ENCODE measurements at places on chromosomes 16 and 17.

DNA sequence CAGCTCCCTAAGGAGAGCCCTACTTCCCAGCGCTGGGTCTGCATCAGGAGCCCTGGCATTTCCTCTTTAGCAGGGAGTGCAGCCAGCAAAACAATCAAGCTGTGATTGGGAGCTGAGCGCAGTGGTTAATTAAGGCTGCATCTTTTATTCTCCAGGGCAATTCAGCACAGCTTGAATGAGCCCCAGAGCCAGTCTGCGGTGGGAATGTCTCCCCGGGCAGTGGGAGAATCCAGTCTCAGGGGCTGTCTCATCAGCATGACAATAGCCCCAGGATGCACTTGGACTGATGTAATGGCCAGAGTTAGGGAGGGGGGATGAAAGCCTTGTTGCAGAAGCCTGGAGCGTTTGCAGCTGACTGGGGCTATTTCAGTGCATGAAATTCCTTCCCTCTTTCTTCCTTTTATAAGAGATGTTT is 292.6 kb upstream of the SOX9 start:
- no peaks in the 10 kb centered on the region for H3K4me1 ChIP-seq
- no peak for DNase-seq
- no peaks in the 10 kb centered on the region for H3K27me3 ChIP-seq
- H3K27ac ChIP-seq = no peak overlapping the region
- no peaks in the 10 kb centered on the region for H3K36me3 ChIP-seq

DNA sequence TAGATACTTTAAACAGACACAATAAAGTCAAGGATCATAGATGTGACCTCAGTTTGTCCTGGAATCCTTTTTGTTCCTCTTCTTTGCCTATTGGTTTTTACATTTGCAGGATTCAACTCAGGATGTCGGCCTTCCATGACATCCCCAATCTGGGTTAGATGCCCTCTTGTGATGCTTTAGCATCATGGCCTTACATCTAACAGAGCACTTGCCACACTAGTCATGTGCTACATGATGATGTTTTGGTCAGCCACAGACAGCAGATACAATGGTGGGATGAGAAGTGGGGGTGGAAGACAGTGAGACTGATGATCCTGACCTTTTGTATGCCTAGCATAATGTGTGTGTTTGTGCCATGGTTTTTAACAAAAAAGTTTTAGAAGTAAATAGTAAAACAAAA is 1.8 kb upstream of the SYNRG start:
- H3K36me3 ChIP-seq = peaks cover 24% of the 10 kb centered on the region
- no peak overlapping the region for H3K27ac ChIP-seq
- H3K4me3 ChIP-seq = no peak overlapping the region
- H3K27me3 ChIP-seq = no peaks in the 10 kb centered on the region
- DNase-seq = no peak

- no peak for DNase-seq
- H3K4me1 ChIP-seq = no peaks in the 10 kb centered on the region
- no peaks in the 10 kb centered on the region for H3K36me3 ChIP-seq
- no peak overlapping the region for H3K27ac ChIP-seq
- no peak overlapping the region for H3K4me3 ChIP-seq
Measured at GRCh38 chr16:21590287-21590686, 9.1 kb upstream of the METTL9 start.

- peak; percentile 34 for DNase-seq
- H3K4me1 ChIP-seq = peaks cover 47% of the 10 kb centered on the region
- H3K4me3 ChIP-seq = no peak overlapping the region
- peaks cover 54% of the 10 kb centered on the region for H3K36me3 ChIP-seq
- no peaks in the 10 kb centered on the region for H3K27me3 ChIP-seq
Measured at GRCh38 chr17:49703557-49704277, 4.0 kb downstream of the SLC35B1 start.

DNA sequence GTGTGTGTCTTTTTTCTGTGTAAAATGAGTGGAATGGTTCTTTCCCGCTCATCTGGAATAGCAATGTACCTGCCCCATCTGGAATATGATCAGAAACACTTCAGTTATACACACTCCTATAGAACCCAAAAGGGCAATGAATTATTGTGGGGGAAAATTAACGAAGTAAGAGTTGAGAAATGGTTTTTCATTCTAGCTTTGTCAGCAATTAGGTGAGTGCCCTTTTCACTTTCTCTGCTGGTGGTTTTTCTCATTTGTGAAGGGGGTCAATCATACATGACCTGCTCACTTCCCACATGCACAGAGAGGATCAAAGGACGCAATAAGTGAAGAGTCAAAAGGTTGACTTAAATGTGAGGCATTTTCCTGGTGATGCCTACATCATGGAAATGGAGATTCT is 168.0 kb downstream of the HS3ST3B1 start:
- no peak overlapping the region for H3K27ac ChIP-seq
- H3K4me1 ChIP-seq = no peaks in the 10 kb centered on the region
- no peaks in the 10 kb centered on the region for H3K27me3 ChIP-seq
- DNase-seq = no peak
- no peaks in the 10 kb centered on the region for H3K36me3 ChIP-seq

GRCh38 chr16:47144559-47144877 is 773 bp upstream of the NETO2 start:
- no peaks in the 10 kb centered on the region for H3K36me3 ChIP-seq
- peaks cover 15% of the 10 kb centered on the region for H3K4me1 ChIP-seq
- H3K4me3 ChIP-seq = peak overlapping the region; percentile 70

GRCh38 chr17:14228903-14229302 is 7.8 kb downstream of the CDRT15 start:
- H3K36me3 ChIP-seq = no peaks in the 10 kb centered on the region
- H3K27ac ChIP-seq = no peak overlapping the region
- DNase-seq = no peak

DNA sequence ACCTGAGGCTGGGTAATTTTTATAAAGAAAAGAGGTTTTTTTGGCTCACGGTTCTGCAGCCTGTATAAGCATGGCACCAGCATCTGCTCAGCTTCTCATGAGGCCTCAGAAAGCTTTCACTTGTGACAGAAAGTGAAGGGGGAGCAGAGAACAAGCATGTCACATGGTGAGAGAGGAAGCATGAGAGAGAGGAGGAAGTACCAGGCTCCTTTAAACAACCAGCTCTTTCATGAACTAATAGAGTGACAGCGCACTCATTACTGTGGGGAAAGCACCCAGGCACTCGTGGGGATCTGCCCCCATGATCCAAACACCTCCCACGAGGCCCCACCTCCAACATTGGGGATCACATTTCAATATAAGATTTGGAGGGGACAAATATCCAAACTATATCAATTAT is 86.8 kb downstream of the USP32 start:
- peaks cover 18% of the 10 kb centered on the region for H3K4me1 ChIP-seq
- no peak overlapping the region for H3K4me3 ChIP-seq
- peaks cover 23% of the 10 kb centered on the region for H3K36me3 ChIP-seq
- no peaks in the 10 kb centered on the region for H3K27me3 ChIP-seq

DNA sequence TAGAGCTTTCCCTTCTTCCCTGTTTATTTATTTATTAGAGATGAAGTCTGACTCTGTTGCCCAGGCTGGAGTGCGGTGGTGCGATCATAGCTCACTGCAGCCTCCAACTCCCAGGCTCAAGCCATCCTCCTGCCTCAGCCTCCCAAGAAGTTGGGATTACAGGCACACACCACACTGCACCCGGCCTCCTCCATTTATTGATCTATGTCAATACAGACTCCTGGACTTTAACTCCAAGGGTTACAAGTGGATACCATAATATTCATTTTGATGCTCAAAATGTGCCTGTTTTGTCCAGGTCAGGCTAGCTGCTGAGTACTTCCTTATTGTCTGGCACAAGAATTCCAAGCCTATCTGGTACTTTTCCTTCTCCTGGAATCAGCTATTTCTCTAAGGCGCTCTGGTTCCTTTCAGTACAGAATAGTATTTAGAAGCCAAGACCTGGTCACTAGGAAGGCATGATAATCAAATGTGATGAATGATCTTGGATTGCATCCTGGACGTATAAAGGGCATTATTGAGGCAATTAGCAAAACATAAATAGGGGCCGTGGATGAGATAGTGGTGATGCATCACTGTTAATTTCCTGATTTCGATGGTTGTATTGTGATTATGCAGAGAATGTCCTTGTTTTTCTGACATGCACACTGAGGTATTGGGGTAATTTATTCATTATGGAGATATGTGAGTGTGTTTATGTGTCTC is 21.7 kb downstream of the IL4R start:
- DNase-seq = no peak
- no peaks in the 10 kb centered on the region for H3K27me3 ChIP-seq
- H3K36me3 ChIP-seq = peaks cover 87% of the 10 kb centered on the region
- no peak overlapping the region for H3K4me3 ChIP-seq
- peaks cover 45% of the 10 kb centered on the region for H3K4me1 ChIP-seq

DNA sequence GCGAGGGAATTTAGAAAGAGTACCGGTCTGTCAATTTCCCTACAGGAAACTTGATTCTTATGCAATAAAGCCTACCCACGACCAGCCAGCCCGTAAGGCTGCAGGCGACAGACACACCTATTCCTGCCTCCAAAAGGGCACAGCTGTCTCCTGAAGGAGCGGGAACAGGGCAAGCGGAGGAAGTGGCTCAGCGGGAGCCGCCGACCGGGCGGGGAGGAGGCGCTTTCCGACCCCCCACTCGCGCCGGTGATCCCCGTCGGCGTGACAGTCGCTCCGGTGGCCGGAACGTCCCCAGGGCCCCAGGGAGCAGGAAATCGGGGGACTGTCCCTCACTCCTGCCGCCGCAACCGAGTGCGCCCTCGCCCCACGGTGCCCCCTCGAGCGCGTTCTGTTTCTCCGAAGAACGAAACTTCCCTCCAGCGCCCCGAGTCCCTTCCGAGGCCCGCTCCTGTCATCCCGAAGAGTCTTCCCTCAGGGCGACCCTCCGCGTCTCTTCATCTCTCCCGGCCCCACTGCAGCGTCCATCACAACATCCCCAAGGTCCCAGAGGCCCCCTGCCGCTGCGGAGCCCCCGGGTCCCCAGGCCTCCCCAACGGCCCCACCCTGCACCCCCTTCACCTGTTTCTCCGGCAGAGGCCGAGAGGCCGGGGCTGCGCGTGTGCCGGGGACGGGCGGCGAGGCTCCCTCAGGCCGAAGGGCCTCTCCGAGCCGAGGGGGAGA is 421 bp downstream of the STAT3 start:
- H3K36me3 ChIP-seq = peaks cover 14% of the 10 kb centered on the region
- H3K27ac ChIP-seq = peak overlapping the region; percentile 100
- DNase-seq = peak; percentile 36
- peaks cover 54% of the 10 kb centered on the region for H3K4me1 ChIP-seq
- H3K27me3 ChIP-seq = no peaks in the 10 kb centered on the region

GRCh38 chr16:72243621-72244020 is 71.7 kb upstream of the PMFBP1 start:
- peaks cover 4% of the 10 kb centered on the region for H3K27me3 ChIP-seq
- DNase-seq = no peak
- H3K4me3 ChIP-seq = no peak overlapping the region
- H3K27ac ChIP-seq = no peak overlapping the region
- H3K4me1 ChIP-seq = peaks cover 33% of the 10 kb centered on the region
- no peaks in the 10 kb centered on the region for H3K36me3 ChIP-seq
